ENCODE measurements at places on chromosomes 11 and 22. TPM values are rescaled to one million over a fixed set of nuclear protein-coding genes. Genes with fewer than 3 reads are reported as not detected.

GRCh38 chr11:112229746-112230433, 3.7 kb downstream of the PTS start:
- DNase-seq, result no peak

The CSTF3 gene
- total RNA-seq, result 23.2 TPM

- DNase-seq, result no peak
Measured at GRCh38 chr11:124481365-124482323, 36.1 kb upstream of the OR8B8 start.

- no peak for DNase-seq
Measured at GRCh38 chr11:78768971-78769370, 194.3 kb upstream of the NARS2 start.

The TTC28 gene
- 21.4 TPM for total RNA-seq

DNA sequence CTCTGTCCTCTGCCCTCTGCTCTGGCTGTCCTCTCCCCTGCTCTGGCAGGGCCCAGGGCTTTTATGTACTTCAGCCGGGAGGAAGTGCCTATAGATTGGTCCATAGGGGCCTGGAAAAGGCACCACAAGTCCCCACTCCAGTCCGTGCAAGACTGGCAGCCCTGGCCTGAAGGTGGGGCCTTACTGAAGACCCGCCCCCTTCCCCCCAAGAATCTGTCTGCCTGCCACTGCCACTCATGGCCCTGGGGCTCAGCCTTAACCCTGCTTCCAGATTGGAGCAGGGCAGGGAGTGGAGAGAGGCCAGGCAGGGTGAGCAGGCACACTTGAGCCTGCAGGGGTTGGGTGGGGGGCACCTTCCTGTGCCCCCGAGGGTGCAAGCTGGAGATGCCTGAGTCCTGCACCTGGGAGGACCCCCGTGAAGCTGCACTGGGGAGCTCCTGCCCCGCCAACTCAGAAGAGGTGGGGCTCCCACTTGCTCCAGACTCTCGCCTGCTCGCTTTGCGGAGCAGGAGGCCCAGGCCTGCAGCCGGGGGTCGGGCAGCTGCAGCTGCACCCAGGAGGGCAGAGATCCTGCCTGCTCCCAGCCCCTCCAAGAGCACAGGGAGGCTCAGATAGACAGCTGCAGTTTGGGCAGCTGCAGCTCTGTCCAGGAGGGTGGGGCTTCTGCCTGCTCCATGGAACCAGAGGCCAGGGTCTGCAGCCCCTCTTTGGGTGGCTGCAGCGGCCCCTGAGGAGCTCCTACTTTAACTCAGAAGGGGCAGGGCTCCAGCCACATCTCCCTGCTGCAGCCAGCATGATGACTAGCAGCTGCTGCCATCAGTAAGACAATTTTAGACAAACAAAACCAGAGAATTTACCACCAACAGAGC, 51.0 kb upstream of the SC5D start:
- DNase-seq, result no peak

DNA sequence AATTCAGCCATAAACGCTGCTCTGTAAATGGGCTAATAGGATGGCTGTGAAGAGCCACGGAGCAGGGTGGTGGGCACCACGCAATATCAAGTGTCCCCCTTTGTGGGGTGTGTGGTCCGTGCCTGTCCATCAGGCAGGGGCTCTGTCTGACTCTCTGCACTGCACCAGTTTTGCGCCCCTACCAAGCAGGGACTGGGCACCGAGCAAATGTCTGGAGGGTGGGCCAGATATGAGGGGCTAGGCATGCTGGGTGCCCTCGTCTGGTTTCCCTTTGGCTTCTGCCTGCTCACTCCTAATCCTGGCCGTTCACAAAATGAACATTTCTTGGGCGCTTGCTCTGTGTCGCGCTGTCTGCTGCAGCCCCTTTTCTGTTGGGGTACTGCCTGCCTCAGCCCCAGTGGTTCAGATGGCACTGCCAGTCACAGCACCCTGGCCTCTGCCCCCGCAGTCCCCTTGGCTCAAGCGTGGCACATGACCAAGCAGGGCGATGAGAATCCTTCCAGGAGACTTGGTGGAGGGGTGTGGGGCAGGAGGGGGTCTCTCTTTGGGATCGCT, 37.1 kb upstream of the CELSR1 start:
- no peak for DNase-seq

GRCh38 chr22:19094393-19094997, 27.7 kb downstream of the DGCR2 start:
- DNase-seq, result no peak

The SMCO4 gene
- 7.1 TPM for total RNA-seq

GRCh38 chr11:69683764-69684333, 8.7 kb upstream of the LTO1 start:
- DNase-seq, result no peak

GRCh38 chr11:64358907-64359711, at the start of gene RPS6KA4:
TSS of gene RPS6KA4 (plus strand) at chr11:64359162. CDS start at chr11:64359236, 74 bp downstream.
- no peak for DNase-seq

GRCh38 chr11:66542362-66542761, 3.5 kb downstream of the ZDHHC24 start:
- no peak for DNase-seq

The TRIM51 gene
- total RNA-seq, result not detected

- no peak for DNase-seq
Measured at GRCh38 chr11:115377882-115378296, 126.3 kb downstream of the CADM1 start.

The PGA5 gene
- not detected for total RNA-seq

DNA sequence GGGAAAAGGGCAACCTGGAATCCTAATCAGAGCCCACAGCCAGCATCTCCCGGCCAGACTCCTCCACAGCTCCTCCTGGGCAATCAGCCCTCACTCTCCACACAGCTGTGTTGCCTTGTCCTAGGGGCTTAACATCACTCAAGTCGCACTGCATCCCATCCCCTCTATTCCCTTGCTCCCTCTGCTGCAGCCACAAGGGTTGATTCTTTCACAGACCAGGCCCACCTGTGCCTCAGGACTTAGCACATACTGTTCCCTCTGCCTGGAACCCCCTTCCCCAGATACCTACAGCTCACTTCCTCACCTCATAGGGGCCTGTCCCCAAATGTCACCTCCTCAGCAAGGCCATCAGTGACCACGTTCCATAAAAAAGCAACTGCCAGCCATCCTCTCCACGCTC, 18.4 kb downstream of the SPATA19 start:
- DNase-seq, result no peak

GRCh38 chr11:20049231-20049630, 111.0 kb downstream of the DBX1 start:
- DNase-seq, result no peak

The TCF20 gene
- total RNA-seq, result 41.4 TPM

DNA sequence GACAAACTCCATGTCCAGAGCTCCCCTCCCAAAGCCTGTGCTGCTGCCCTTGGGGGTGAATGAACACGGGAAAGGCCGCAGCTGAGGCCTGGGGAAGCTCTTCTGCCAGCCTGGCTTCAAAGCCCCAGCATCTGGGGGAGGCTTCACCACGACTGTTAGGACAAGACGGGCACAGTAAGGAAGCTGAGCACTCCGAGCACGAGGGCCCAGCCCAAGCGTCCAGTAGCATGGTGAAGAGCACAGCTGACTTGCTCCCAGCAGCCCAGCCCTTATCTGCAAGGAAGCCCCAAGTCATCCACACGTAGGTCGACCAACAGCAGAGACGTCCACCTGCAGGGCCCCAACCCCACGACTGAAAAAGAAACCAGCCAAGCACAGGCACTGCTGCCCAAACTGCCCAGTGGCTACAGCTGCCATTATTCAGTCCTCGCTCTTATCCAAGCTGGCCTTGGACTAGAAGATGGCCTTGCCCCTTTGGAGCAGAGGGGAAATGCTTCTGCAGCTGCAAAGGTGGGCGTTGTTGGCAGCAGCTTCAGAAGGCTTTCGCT, 62.5 kb downstream of the SHANK2 start:
- no peak for DNase-seq

DNA sequence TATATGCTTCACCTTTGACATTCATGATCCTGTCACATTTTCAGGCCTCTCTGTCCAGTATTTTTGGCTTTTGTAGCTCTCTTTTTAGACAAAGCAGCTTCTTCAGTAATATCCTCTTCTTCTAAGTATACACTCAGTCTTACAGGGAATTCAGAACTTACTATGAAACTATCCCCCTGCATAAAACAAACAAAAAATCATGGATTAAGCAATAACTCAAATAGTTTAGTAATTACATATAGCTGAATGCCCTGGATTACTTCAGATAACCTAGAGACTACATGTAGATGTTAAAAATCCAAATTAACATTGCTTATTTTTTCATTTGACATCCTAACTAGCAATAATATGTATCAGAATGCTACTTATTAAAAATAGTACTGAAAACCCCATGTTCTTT, 5.2 kb downstream of the TAF1D start:
- DNase-seq, result no peak

The NCF4 gene
- total RNA-seq, result 3.6 TPM

DNA sequence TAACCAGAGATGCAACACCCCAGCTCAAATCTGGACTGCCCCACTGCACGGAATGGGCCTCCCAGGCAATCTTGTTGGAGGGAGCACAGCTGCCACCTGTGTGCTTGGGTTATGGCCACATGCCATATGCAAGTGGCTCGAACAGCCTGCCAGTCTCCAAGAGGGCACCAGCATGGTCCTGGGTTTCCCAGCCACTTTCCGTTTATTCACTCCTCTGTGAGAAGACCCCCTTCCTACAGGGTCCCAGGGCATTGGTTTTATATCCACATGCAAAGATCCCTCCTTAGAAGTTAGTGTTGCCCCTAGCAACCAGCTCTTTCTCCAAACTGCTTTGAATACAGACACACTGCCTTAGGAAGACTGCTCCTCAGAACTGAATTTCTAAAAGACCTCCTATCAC, 487.8 kb downstream of the BUD13 start:
- no peak for DNase-seq

- no peak for DNase-seq
Measured at GRCh38 chr11:118236170-118236569, 11.4 kb upstream of the JAML start.

- no peak for DNase-seq
Measured at GRCh38 chr11:22769081-22769480, 60.5 kb downstream of the SVIP start.

The UEVLD gene
- total RNA-seq, result 18.0 TPM

DNA sequence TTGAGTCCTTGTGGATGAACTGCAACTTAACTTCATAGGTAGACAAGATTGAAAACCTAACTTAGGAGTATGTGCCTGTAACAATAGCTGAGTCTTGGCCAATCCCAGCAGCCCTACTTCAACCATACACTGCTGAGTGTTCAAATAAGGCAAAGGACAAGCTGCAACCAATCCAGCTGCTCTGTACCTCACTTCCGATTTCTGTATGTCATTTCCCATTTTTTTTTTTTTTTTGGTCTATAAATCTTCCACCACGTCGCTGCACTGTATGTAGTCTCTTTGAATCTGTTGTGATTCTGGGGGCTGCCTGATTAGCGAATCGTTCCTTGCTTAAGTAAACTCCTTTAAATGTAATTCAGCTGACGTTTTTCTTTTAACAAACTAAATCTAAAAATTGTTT, 35.4 kb upstream of the FLI1 start:
- DNase-seq, result no peak

The LYVE1 gene
- total RNA-seq, result 66.8 TPM

DNA sequence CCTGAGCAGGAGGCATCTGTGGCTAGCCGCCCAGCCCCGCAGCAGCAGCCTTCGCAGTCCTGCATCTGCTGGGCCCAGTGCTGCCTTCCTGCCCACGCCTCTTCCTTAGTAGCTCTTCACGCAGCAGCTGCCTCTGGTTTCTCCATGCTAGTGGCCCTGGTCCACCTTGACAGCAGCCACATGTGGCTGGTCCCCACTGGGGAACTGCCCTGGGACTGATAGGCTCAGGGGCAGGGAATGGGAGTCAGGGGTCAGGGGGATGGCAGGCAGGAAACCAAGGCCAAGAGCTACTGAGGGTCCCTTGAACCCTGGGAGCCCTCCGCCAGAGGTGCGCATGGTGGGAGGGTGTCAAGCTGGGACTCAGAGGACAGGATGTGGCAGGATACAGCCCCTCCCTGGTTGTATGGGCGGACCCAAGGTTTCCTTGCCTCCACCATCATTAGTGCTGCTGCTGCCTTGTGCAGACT, 99.4 kb upstream of the PITPNB start:
- DNase-seq, result no peak

- no peak for DNase-seq
Measured at GRCh38 chr11:16690086-16690485, 48.4 kb upstream of the C11orf58 start.

DNA sequence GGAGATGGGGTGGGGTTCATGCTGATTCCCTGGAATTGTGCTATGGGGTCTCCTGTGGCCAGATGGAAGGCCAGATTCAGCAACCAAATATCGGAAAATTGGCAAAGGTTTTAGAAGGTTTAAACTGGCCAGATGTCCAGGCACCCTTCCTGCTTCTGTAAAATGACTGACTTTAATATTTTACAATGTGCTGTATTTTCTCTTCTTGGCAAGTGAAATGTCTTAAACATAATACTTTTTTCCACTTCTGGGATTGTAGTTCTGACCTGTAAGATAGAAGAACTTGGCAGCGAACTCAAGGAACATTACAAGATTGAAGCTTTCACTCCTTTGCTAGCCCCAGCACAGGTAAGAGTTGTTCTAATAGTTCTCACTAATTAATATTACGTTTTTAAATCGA, 17.5 kb downstream of the POLA2 start:
- DNase-seq, result no peak

GRCh38 chr11:17388609-17389210, at the start of gene KCNJ11:
TSS of gene KCNJ11 (minus strand) at chr11:17388659. CDS start at chr11:17388091, 568 bp downstream.
- no peak for DNase-seq

The BEST1 gene
- 2.7 TPM for total RNA-seq

GRCh38 chr22:44091021-44091721, 67.1 kb downstream of the PARVB start:
- no peak for DNase-seq

All from esophagus squamous epithelium (tissue), 5 donors.